ENCODE measurements at places on chromosomes 7 and 10.
A peak's percentile ranks its signal among the peaks of the same experiment; 100 is the strongest.

DNA sequence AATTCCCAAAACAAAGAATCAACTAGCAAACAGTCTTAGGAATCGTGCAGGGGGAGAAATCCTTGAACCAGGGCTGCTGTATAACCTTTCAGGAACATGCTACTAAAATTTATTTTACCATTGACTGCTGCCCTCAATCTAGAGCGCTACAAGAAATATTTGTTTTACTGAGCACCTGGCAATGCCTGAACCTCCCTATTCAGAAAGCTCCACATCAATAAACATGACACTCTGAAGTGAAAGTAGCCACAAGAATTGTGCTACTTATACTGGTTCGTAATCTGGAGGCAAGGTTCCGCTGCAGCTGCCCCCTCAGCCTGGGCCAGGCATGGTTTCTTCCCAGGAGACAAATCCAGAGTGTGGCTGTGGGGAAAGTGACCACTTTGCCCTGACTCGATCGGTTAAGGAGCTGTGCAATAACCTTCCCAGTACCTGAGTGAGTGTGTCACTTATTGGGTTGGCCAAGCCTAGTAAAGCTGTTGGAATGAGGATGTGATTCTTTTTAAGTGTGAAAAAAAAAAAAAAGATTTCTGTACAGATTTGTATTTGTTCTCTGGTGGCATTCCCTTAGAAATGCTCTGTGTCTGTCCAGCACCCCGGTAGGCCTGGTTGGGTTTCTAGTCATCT, 7.7 kb downstream of the VWA2 start:
- no peak for DNase-seq

DNA sequence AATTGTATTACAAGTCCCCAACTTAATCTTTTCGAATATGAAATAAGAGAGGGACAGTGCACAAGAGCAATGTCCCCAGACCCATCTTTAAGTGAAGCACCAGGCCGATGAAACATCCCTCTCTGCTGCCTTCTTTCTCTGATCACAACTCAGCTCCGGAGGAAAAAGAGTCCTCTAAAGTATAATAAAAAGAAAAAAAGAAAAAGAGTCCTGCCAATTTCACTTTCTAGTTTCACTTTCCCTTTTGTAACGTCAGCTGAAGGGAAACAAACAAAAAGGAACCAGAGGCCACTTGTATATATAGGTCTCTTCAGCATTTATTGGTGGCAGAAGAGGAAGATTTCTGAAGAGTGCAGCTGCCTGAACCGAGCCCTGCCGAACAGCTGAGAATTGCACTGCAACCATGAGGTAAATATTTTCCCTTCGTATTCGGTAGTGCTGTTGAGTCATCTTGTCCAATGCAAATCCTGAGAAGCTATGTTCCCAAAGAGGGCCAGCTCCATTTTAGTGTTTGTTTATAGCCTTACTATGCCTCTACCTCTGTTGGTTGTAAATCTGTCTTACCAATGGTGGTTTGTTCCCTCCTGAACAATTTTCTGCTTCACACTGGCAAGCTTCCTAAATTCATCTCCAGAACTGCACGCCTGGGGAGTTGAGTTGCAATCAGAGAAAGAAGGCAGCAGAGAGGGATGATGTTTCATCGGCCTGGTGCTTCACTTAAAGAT, at the start of gene IFIT2:
Gene IFIT2, plus strand, starts transcription at position 326 of the 725 bp plus-strand sequence. Its CDS starts 78 bp downstream, at position 404.
- DNase-seq: peak; percentile 11

GRCh38 chr10:47266602-47267001, 33.4 kb upstream of the GDF10 start:
- DNase-seq: no peak

DNA sequence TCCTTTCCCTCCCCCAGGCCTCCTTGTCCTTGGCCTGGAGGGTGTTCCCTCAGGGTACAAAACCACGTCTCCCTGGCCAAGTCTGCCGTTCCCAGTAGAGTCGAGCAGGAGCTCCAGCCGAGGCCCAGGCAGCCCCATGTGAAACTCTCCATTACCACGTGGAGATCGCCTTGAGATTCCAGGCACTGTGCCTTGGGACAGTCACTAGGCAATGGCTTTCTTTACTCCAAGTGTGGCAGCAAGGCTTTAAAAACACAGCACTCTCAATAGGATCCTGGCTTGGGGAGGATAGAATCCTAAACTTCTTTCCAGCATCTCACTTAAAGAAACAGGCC, 57.5 kb downstream of the PLXNA4 start:
- no peak for DNase-seq

DNA sequence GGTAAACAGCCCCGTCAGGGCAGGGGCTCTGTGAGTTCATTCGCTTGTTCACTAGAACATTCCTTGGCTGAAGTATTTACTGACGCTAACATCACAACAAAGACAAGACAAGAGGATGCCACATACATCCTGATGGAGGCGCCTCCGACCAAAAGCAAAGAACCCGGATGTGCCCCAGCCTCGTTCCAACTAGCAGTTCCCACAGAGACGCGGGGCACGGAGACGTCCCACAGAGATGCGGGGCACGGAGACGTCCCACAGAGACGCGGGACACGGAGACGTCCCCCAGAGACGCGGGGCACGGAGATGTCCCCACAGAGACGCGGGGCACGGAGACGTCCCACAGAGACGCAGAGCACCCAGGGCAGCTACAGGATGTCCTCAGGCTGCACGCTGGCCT, 35.4 kb upstream of the CFAP46 start:
- DNase-seq: no peak

DNA sequence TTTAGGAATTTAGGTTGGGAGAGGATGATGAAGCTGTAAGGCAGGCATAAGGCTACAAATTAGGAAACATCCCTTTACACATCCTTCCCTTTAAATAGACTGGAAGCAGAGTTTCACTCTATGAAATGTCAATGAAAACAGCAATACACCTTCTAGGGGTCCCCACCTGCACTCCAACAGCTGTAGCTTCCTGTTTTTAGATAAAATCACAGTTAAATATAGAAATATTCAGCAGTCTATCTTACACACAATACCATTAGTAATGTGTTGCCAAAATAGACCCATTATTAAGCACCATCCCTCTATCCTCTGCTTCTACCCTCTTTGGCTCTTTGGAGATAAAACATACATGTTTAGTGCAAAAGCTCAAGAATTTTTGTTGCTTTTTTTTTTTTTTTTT, 237.4 kb downstream of the PCLO start:
- DNase-seq: no peak

DNA sequence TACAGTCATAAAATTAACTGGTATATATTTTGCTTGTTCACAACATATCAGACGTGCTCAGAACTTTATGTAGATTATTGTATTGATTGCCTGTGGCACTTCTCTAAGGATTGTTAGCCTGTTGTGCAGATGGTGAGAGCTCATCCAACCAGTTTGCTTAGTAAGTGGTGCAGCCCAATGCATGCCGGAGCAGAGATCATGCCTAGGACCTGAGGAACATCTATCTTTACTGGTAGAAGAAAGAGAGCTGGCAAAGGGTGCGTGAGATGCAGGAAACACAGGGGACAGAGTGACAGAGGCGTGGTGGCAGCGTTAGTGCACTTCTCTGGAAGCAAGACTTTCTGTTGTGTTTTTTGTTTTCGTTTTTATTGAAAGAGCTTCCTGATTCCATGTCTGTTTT, 35.9 kb downstream of the CCM2 start:
- peak; percentile 34 for DNase-seq

DNA sequence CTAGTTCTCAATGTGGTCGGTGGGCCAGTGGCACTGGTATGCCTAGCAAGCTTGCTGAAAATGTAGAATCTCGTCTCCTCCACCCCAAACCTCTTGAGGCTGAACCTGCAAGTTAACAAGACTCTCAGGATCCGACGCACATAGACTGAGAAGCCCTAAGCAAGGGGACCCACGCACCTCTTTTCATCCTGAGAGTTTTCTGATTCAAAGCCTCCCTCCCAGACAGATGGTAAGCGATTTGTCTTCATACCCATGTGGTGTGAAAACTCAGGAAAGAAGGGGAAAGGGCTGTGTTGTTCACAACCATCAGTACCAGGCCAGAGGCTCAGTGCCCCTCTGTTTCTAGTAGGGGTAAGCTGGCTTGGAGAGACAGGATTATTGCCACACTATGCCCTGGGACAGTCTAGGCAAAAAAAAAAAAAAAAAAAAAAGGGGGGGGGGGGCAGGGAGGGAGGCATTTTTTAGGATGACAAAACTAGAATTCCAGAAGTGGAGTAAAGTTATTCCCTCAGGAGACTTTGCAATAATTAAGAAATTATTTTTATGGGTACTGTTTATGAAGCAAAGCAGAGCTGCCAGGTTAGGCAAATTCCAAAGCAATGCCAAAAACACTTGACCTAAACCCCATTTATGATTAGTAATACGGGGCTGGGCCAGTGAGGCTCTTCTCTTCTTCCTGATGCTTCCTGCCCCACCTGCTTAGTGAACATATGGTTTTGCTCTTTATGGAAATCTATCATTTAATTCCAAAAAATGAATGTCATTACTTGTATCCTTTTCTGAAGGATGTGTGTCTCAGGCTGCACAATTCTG, 117.6 kb upstream of the PDLIM1 start:
- no peak for DNase-seq

- no peak for DNase-seq
Observed at GRCh38 chr7:55568613-55569268, 3.6 kb downstream of the VOPP1 start.

- DNase-seq: no peak
Observed at GRCh38 chr7:150731916-150732315, 5.3 kb upstream of the GIMAP5 start.

GRCh38 chr7:103810112-103810744, 179.2 kb downstream of the RELN start:
- no peak for DNase-seq

DNA sequence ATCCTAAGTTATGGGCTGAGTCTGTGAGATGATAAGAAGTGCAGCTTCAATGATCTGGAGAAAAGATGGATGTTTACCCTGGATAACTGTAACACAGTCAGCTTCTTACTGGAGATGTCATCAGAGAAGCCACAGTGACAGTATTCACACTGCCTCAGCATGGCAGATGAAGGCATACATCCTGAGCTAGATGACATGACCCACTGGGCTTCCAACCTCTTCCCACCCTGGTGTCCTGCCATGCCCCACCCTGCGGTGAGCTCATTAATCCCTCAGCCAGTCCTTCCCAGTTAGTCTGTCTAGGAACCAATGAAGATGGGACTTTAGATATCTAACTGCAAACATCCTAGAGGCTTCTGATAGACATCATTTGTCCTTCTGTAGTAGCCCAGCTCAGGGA, 213.8 kb downstream of the TAX1BP1 start:
- DNase-seq: no peak

GRCh38 chr10:45147000-45147399, 146.3 kb downstream of the ZNF22 start:
- no peak for DNase-seq

DNA sequence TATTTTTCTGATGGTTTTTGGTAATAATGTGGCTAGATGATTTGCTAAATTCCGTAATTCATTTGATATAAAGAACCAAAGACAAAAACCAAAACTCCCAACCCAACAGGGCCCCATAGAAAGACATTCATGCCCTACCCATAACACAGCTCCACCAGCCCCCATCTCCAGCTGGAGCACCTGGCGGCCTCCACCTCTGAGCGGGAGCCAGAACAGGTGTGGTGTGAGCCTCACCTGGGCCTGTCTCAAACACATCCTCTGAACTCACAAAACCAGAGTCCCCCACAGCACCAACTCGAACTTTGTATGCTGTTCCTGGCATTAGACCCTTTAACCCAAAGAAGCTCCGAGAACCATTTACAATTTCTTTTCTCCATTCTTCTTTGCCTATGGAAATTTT, 36.5 kb upstream of the LAMB4 start:
- DNase-seq: no peak

- no peak for DNase-seq
Observed at GRCh38 chr10:49257626-49258349, 41.2 kb upstream of the C10orf71 start.

DNA sequence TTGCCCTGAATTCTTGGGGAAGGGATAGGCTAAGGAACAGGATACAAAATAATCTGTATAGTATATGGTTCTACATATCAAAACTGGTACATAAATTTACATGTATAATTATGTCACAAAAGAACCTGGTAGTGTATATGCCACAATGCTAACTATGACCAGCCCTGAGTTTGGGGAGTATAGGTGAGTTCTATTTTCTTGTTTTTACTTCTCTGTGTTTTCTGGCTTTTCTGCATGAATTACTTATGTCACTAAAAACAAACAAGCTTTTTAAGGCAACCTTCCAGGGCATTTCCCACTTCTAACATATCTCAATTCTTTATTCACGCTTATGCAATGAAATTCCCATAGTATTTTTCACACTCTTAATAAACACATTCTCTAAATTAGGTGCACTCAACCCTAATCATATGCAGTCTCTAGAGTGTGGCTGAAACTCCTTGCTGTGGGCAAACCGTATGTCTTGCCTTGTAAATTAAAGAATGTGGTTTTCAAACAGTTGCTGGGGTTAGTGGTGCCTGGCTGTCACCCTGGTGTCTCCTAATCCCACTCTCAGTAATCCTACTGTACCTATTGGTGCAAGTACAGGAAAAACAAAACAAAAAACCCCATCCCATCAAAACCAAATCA, 14.0 kb upstream of the INSIG1 start:
- no peak for DNase-seq

GRCh38 chr7:117138495-117138894, 184.4 kb downstream of the WNT2 start:
- no peak for DNase-seq

- DNase-seq: no peak
Observed at GRCh38 chr7:134512271-134512670, 15.1 kb upstream of the AKR1B10 start.

GRCh38 chr10:46992803-46993561, 81.8 kb downstream of the PTPN20 start:
- DNase-seq: no peak

GRCh38 chr10:124657806-124658205, 86.4 kb downstream of the FAM53B start:
- no peak for DNase-seq

GRCh38 chr7:127755965-127756364, 104.0 kb downstream of the SND1 start:
- DNase-seq: no peak

DNA sequence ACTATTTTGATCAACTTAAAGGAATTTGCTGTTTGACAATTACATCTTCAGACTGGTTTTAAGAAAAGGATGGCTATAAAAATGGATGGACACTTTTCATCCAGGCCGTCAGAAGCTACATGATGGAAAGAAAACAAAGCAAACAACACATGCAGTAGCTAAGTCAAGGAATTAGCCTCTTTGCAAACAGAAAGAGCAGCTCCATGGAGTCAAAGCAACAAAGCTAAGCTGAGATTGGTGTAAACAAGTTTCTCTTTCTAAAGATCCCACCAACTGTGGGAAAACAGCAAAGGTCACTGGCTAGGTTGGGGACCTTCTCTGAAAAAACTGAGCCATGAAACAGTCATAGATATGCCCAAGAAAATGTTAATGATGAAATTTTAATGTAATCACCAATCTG, 98.9 kb downstream of the RNF133 start:
- no peak for DNase-seq

DNA sequence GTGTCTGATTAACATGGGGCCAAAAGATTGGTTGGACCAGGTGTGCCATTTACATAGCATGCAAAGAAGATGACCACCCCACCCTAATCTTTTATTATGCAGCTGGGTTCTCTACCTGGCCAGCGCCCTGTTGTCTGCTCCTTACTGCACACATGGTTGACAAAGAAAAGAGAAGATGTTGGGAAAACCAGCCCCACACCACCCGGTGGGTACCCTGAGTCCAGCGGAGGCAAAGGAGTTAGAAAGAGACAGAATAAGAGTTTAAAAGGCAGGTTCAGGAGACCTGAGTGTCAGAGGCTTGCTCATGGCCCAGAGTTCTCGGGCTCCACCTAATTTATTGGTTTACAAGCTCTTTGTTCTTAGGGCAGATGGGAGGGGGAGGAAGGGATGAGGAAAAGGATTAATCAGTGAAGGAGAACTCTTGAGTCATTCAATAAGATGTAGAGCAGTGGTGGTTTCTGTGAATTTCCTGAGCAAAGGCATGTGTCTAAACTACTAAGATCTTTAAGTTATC, 24.1 kb upstream of the ABCA13 start:
- no peak for DNase-seq

All from stimulated activated CD4-positive, alpha-beta T cell treated with anti-CD3 and anti-CD28 coated beads, Interleukin-2, amount 100 ng/mL, for 24 hours (primary cell).